ENCODE measurements at places on chromosomes 12 and 14.

- DNase-seq = no peak
Measured at GRCh38 chr14:96072746-96073145, 33.6 kb downstream of the C14orf132 start.

DNA sequence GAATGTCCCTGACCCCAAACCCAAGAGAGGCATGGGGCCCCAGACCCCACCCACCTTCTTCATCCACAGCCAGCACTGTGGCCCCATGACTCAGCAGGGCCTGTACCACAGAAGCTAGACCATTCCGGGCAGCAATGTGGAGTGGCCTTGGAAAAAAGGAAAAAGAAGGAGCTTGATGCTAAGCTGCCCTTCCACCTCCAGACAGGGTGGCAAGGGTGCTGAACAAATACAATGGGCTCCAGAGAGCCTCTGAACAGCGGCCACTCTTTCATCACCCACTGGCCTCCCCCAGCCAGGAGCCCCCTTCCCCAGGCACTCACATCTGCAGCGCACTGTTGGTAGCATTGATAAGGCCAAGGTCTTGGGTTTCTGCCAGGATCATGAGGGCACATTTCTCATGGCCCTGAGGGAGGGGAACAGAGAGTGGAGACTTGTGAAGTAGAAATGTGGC, 13.9 kb downstream of the SLC39A5 start:
- H3K4me1 ChIP-seq = no peaks in the 10 kb centered on the region
- no peak overlapping the region for H3K4me3 ChIP-seq
- no peak for DNase-seq
- H3K36me3 ChIP-seq = peaks cover 42% of the 10 kb centered on the region
- no peak overlapping the region for H3K27ac ChIP-seq
- H3K27me3 ChIP-seq = peaks cover 7% of the 10 kb centered on the region

- no peaks in the 10 kb centered on the region for H3K4me1 ChIP-seq
- no peaks in the 10 kb centered on the region for H3K27me3 ChIP-seq
- no peak overlapping the region for H3K4me3 ChIP-seq
- DNase-seq = no peak
Measured at GRCh38 chr12:74890237-74890599, 319.4 kb downstream of the KCNC2 start.

DNA sequence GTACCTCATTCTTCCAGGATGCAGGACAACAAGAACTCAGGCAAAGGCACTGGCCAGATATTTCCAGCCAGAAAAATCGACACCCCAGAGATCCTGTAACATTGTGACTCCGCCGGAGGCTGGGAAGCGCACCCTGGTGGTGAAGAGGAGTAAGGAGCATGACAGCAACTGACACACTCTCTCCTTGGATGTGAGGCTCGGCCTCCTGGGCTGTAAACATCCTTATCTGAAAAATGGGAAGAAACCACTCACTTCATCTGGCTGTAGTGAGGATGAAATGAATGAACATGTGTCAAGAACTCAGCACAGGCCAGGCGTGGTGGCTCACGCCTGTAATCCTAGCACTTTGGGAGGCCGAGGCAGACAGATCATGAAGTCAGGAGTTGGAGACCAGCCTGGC, 27.5 kb downstream of the TCHP start:
- peak; percentile 45 for DNase-seq
- peak overlapping the region; percentile 75 for H3K4me3 ChIP-seq
- peaks cover 42% of the 10 kb centered on the region for H3K36me3 ChIP-seq

- no peaks in the 10 kb centered on the region for H3K36me3 ChIP-seq
- no peak overlapping the region for H3K4me3 ChIP-seq
- H3K27me3 ChIP-seq = no peaks in the 10 kb centered on the region
- no peak overlapping the region for H3K27ac ChIP-seq
- peaks cover 4% of the 10 kb centered on the region for H3K4me1 ChIP-seq
Measured at GRCh38 chr12:59874781-59875180, 279.0 kb downstream of the SLC16A7 start.

DNA sequence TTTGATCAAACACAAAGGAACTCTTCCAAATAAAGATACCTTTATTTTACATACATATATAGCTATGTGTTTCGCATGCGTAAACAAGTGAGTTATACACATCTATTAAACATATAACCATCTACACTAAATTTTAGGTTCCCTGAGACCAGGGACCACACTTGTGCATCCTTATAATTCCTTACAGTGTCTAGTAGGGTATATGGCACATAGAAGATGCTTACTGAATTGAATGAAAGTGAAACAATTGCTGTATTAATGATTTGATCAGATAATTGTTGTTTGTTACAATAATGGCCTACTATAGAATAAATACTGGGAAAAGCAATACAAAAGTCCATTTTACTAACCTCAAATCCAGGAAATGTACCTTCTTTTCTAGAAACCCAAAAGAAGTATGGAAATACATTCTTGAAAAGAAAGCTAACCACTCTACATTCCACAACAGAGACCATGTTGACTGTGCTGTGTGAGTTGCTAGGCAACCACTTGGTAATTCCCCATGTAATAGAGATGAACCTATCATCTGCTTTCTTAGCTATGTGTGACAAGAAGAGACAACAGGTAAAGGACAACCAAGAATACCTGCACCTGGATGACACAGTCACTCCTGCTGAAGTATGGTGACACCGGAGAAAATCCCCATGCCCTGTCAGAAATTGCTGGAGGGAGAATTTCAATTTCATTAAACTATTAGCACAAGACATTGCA, 11.9 kb upstream of the CIPC start:
- peaks cover 20% of the 10 kb centered on the region for H3K4me1 ChIP-seq
- H3K36me3 ChIP-seq = no peaks in the 10 kb centered on the region
- H3K27me3 ChIP-seq = peaks cover 8% of the 10 kb centered on the region
- H3K27ac ChIP-seq = peak overlapping the region; percentile 90
